Cortex of kidney (tissue), 1 donor: ENCODE measurements at places on chromosomes 12 and 14.

- no peak for DNase-seq
Observed at GRCh38 chr14:43595096-43595772, 911.8 kb downstream of the FSCB start.

DNA sequence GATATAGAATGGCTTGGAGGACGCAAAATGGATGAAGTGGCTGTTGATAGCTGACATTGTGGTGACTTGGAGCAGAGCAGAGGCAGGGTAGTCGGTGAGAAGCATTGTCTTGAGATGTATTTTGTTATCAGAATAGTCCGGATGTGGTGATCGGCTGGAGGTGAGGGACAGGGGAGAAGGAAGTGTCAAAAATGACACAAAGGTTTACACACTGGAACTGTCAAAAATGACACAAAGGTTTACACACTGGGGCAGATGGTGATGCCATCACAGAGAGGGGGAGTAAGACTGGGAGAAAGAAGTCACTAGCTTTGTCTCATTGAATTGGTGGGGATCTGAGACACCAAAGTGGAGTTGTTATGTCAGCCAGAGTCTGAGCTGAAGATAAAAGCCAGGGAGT, 30.1 kb downstream of the CDKL1 start:
- DNase-seq, result no peak

DNA sequence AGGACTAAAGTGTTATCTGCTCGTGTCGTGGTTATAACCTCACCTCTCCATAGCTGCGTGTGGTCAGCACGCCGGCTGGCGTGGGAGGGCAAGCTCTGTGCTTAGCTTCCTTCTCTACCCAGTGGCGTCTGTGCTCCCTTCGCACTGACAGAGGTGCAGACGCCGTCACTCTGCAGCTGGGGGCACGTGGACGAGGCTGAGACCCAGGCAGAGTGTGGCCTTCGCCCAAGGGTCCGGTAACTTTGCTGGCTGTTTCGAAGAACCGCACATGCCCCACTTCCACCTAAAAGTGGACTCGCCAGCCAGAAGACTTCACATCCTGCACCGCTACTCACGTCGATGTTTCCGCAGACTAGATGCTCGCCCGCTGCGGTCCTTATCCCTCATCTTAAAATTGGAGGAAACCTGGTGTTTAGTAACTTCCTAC, 35.9 kb upstream of the DYNC1H1 start:
- DNase-seq, result no peak

DNA sequence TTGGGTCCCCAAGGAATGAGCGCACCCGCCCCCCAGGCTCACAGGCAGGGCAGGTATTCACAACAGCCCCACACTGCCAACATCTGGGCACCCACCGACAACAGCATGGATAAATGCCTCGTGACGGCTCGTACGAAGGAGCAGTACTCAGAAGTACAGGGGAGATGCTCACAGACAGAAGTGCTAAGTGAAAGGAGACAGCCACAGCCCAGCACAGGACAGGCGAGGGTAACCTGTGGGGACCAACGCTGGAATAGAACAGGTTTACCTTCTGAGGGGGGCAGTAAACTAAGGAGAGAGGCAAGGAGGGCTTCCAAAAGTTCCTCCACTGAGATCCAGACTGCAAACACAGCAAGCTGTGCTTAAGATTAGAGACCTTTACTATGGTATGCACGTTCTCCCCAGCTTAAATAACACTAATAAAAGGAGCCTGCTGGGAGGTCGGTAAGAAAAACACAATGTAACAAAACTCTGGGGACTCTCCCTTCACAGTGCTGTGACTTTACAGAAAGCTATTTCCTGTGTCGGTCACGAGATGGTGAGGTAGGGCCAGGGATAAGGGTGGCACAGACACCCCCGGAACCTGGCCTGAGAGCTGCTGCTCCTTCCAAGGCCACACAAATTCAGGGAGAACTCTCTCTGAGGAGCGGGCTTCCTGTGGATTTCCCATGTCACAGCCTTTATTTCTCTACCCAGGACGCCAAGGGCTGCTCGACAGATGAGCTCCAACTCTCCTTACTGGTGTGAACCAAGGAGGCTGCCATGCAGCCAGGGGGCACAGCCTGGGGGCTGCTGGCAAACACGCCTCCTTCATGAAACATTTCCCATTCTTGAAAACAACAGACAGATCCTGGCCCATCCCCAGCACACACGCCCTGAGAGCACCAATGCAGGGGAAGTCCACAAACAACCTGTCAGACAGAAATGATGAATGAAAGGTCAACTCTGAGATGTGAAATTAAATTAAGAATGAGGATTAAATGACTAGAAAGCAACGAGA, 26.3 kb downstream of the SLC15A4 start:
- DNase-seq, result no peak

DNA sequence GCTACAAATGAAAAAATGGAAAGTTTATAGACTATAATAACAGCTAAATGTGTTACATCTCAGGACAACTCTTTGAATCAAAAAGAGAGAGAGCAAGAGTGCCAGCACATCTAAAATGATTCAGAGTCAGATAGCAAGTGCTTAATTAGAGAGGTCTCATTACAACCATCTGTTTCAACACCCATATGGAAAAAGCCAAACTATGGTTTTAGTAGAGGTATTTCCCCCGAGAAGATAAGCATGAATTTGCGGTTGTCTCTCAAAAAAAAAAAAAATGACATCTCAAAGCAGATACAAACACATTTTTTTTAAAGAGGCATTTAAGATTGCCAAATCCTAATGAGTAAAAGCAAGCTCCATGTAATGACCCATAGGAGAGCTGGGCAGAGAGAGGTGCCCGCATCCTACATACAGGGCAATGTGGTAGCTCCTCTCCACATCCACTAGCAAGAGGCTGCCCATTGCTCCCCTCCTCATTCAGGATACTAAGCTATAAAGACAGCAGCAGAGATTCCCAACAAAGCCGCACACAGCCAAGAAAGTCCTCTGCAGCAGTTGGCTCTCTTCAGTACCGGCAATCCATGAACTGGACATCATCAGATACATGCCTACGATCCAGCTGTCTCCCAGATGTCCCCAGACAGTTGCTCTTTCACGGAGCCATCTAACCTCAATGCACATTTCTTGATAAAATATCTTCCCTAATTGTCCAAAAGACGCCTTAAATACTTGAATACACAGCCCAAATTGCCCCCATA, 100.4 kb downstream of the EFCAB11 start:
- DNase-seq, result no peak

DNA sequence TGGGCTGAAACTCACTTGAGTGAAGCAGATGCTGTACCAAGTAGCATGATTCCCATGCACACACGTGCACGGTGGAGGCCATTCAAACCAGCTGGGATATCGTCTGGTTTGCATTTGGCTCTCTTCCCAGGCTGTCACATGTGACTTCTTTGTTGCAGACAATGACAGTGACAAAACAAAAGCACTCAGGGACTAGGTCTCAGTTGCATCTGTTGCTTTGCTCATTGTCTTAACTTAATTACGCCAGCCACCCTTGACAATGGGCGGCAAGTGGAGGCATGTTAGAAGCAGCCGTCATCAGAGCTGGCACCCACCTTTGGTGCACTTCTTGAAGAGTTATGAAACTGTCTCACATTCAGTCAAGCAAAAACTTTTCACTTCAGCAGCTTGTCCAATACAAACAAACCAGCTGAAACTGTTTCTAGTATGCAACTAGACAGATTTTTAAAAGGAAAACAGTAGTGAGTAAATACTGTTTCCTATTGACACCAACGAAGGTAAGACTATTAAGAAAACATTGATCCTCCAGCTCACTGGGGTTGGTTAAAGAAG, 74.3 kb downstream of the IGF1 start:
- DNase-seq, result no peak

DNA sequence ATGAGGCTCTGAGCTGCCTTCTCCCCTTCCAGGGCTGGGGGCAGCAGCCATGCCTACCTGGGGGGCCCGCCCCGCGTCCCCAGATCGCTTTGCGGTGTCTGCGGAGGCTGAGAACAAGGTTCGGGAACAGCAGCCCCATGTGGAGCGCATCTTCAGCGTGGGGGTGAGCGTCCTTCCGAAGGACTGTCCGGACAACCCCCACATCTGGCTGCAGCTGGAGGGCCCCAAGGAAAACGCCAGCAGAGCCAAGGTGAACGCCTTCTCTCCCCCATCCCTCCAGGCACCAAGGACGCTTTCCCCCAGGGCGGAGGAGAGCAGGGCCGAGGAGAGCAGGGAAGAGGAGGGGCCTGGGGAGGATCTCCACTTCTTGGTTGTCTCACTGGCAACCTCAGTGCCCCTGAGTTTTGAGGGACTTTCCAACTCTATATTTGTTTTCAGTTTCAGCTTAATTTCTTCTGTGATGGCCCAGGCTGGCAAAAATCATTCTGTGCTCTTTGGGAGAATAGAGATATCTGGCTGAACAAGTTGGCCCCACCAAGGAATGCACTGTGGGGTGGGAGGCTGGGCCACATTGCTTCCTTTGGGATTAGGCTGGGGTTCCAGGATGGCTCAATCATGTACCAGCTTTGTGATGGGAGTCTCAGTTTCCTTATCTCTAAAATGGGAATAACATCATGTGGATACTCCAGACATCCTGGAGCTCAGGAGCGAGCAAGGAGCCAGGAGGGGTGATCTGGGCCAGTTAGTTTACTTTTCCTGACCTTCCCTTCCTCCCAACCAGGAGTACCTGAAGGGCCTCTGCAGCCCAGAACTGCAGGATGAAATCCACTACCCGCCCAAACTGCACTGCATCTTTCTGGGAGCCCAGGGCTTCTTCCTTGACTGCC, 1.2 kb downstream of the KHNYN start:
- DNase-seq, result no peak

- DNase-seq, result no peak
Observed at GRCh38 chr12:3034067-3034750, 43.0 kb upstream of the TSPAN9 start.

DNA sequence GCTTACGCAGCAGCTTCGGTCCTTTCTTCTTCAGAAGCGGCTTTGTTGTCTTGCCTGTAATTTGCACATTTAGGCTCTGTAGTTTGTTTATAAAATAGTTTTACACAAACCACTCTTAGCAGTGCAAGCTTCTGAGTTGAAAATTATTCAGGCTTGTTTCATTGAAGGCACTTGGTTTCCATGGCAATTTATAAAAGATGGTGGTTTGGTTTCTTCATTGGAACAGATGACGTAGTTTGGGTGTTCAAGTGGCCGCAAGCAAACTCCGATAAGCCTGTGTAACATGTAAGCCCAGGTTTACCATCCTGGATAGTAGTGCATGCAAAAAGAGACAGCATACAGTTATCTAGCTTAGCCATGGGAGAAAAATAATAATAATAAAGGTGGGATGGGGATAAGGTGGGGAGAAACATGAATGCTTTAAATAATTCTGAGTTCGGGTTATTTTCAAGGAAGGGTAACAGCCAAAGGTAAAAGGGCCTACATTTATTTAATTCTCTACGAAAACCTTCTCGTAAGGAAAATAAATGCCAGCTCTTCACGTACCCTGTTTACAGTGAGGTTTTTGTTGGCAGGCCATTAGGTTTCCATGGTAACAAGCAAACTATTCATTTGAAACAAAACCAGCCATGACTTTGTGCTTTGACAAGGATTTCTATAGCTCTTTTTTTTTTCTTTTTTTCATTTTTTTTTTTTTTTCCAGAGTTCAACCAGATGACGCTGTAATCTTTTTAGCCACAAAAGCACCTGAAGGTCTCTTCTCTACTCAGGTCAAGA, 189.6 kb upstream of the RPL10L start:
- DNase-seq, result no peak

DNA sequence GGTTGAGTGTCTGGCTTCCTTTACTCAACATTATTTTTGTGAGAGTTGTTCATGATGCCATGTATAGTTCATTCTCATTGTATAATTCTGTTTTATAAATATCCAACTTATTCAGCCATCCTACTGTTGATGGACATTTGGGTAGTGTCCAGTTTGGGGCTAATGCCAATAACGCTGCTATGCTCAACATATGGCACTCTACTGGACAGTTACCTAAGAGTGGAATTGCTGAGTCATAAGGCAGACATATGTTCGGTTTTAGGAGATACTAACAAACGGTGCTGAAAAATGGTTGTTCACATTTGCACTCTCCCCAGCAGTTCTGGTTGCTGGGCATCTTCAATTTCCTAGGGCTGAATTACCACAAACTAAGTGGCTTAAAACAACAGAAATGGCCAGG, 28.7 kb upstream of the P2RX4 start:
- DNase-seq, result no peak

DNA sequence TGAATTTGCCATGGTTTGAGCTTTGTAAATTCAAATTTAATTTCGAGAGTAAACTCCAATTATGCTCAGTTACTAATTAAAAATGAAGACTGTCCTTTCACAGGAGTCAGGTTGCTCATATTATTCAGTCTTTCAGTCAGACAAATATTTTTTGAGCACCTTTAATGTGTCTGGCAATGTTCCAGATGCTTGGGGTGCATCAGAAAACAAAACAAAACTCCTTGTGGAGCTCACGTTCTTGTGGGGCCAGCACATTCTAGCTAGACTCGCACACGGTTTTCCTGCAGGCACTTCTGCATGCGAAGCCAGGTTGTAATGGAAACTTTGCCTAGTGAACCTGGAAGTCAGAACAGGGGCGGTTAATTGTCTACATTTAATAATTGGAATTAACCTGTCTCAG, 64.0 kb upstream of the ATF1 start:
- DNase-seq, result no peak

- no peak for DNase-seq
Observed at GRCh38 chr12:85017618-85018017, 18.5 kb downstream of the TSPAN19 start.

DNA sequence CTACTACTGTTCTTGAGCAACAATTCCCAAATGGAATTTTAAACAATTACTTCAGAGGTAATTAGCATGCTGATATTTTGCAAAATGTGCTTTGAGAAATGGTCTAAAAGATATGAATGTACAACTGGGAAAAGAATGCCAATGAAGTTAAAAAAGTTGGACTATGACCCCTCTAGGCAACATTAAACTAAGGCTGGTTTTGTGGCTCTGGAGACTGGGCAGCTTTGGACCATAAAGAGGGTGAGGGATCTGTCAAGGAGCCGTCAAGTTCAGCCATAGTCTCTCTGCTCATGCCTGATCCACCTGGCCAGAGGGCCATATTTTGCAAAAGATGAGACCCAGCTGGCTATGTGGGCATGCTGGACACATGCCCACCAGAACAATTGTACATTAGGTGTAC, 38.8 kb downstream of the CMAS start:
- no peak for DNase-seq

GRCh38 chr14:75182821-75183220, 6.4 kb upstream of the TMED10 start:
- DNase-seq, result no peak

- DNase-seq, result no peak
Observed at GRCh38 chr12:116125956-116126566, 151.4 kb downstream of the MED13L start.

GRCh38 chr12:116159593-116160200, 117.8 kb downstream of the MED13L start:
- no peak for DNase-seq

DNA sequence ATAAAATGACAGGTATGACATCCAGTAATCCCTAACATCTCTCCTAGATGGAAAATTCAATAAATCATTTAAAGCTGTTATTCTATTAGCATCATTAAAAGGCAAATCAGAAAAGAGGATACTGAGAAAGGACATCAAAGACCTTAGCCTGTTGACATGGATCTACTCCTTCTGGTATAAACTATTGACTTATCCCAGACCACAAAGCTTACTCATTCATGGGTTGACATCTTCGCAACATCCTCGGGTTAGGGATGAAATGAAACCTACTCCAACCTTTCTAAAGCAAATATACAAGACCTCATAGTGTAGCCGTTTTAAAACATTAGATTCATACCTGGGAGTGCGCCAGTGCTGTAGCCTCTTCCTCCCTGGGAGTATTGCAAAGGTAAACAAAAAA, 191.5 kb upstream of the BTG1 start:
- DNase-seq, result no peak
